ENCODE measurements at places on chromosomes 12 and 14.

GRCh38 chr12:13436696-13437391, 240.3 kb downstream of the EMP1 start:
- DNase-seq, result peak; percentile 17

DNA sequence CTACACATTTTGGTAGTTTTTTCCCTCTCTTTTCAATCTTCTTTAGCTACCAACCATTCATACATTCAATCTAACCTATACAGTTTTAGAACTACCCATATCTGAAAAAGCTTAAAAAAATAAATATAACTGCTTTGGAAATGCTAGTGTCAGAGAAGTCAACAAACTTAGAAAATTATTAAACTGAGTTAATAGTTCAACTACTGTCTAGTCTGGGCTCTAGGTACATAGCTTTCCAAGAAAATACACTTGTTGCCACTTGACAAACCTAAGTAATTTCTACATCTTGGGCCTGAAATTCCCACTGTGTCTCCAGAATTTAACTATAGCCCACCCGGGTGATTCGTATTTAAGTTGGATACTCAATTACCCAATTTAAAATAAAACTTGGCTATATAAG, 22.1 kb downstream of the GTF2A1 start:
- DNase-seq, result no peak

GRCh38 chr12:12582193-12582881, 19.7 kb upstream of the DUSP16 start:
- no peak for DNase-seq

DNA sequence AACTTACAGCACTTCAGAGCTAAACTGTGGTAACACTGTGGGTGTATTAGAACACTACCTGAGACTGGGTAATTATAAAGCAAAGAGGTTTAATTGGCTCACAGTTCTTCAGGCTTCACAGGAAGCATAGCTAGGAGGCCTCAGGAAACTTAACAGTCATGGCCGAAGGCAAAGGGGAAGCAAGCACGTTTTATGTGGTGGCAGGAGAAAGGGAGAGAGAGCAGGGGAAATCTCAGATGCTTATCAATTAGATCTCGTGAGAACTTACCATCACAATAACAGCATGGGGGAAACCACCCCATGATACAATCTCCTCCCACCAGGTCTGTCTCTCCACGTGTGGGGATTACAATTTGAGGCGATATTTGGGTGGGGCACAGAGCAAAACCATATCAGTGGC, 512.6 kb downstream of the RERGL start:
- no peak for DNase-seq

DNA sequence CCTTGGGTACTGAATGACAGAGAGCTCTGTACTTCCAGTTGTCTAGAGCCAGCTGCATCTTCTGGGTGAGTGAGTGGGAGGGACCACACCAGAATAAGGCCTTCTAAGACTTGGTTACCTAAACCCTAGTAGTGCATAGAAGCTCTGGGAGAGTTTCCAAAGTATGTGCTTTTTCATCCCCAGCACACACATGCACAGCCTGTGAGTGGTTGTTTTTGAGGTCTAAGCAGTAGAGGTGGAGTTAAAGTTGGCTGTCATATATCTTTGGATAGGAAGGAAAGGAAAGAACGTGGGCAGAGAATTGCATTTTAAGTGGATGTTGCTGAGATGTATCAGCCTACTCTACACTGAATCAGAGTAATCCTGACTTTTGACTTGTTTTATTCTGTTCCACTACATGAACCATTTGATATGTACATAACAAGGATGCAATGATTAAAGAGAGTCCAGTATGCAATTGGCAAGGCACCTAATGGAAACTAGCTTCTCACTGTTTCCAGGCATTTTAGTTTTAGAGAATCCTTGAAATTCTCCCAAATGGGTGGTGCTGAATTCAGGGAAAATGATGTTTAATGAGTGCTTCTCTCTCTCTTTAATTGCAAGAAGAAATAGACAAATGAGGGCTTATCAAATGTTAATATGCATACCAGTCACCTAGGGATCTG, 51.8 kb upstream of the PRICKLE1 start:
- DNase-seq, result no peak

DNA sequence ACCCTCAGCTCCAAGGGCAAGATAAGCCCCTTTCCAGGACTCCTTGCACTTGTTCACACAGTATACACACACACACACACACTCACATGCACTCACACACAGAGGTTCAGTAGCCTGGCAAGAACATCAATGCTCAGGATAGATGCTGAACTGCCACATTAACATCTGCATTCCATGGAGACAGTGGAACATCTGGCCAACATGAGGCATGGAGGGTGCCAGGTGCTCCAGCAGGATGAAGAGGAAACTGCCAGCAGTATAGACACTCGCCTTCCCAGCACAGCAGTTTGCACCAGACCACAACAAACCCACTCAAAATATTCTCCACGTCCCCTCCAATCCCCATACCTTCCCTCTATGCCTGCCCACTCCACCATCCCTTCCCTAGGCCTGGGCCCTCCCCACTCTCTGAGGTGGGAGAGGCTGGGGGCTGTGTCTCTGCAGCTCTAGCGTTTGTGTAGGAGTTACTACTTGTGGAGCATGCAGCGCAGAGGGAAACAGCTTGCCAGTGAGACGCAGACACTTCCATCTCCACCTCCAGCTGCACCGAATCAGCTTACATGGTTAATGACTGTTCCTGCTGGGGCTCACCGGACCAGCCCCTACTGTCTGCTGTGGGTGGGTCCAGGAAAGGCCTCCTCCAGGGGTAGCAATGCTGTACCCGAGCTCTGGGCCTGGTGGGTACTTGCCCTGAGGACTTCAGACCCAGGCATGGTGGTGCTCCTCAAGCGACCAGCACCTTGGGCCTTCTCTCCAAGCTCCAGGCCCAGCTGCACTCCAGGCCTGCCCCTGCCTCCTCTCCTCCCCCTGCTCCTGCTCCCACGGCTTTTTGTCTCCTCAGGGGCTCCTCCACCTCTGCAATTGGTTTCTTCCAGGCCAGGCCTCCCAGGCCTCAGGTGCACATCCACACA, 18.6 kb upstream of the PLEKHG3 start:
- DNase-seq, result no peak

DNA sequence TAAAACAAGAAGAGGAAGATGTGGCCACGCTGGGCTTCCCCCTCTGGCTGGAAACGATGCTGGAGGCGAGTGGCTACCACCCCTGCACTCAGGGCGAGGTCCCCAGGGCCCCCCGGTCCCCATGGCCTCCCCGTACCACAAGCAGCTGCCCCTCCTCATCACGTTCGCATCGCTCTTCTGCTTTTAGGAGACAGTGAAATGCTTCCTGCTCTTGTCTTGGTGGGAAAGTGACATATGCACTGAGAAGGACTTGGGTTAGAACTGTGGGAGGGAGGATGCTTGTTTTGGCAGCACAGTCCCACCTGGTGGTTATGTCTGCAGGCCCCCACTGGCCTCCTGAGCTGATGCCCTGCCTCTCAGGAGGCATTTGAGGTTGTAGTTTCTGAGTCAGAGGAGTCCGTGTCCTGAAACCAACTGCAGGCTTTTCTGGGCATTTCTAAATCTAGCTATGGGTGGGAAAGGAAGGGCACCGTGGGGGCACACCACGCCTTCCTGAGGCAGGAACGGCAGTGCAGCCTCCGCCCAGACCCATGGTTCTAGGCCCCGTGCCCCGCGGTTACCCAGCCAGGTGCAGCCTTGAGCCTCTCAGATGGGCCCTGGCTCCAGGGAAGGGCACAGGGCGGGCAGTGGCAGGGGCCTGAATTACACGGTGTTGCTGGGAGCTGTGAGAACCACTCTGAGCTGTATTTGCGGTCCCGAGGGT, 139.3 kb downstream of the ADGRD1 start:
- no peak for DNase-seq

DNA sequence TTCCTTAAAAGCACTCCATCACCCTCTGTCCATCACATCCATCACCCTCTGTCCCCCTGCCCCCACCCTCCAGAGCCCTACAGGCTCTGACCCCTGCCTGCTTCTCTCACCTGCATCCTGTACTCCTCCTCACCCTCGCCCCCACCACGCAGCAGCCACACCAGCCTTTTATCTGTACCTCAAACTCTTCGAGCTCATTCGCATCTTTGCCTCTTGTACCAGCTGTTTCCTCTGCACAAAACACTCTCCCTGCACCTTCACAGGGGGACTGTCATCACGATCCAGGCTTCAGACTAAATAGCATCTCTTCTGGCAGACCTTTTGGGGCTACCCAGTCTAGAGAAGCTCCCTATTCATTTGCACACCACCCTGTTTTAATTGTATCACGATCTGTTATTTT, 24.1 kb downstream of the TMEM229B start:
- DNase-seq, result no peak

DNA sequence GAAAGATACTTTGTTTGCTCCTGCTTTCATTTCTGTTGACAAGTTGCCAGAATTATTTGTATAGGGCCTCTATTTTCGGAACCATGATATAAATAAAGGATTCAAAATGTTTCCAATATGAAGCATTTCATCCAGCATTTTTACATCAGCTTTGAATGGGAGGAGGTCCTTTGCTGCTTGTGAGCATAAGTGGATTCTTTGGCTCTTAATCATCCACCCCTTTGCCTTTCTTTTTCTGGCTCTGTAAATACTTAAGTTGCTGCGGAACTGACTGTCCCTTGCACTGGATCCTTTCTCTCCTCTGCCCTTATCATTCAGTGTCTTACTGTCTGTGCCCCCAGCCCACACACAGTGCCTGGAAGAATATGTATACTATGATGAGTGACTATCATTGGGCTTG, 357.3 kb upstream of the RGS6 start:
- no peak for DNase-seq

GRCh38 chr14:55206175-55206693, 14.8 kb upstream of the DLGAP5 start:
- DNase-seq, result no peak

- no peak for DNase-seq
Observed at GRCh38 chr12:69278814-69279782, 39.7 kb downstream of the CPSF6 start.

DNA sequence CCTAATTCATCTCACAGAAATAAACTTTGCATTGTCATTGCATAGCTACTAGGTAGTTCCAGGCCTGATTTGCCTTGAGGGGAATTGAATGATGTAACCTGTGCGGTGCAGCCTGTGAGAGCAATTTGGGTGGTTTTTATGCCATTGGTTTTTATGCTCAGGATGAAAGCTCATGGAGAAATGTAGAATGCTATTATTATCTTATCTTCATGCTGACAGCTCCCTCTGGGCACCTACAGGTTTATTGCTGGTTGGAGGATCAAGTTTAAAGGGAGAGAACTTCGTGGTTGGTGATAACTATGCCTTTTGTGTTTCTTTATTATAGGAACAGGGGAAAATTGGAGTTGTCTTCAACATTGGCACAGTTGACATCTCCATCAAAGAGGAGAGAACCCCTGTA, 547.9 kb downstream of the DIO2 start:
- DNase-seq, result no peak

- DNase-seq, result no peak
Observed at GRCh38 chr12:15899282-15899870, 11.8 kb upstream of the DERA start.

GRCh38 chr12:49624921-49625577, 1.7 kb downstream of the PRPF40B start:
- peak; percentile 45 for DNase-seq

DNA sequence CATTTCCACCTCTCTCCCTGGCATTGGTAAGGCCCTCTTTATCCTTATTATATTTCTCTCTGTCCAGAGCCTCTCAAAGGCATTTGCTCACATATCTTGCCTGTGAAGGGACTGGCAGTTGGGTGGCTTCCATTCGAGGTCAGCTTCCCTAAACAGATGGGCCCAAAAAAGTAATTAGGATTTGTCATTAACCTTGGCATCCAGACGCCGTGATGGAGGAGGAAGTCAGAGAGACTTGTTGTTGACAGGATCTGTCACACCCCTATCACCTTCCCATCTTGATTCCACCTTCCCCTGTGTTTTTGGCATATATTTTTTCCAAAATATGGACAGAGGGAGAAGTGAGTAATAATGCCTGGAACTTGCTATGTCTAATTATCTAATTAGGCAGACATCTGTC, 54.0 kb upstream of the OAS1 start:
- DNase-seq, result no peak

DNA sequence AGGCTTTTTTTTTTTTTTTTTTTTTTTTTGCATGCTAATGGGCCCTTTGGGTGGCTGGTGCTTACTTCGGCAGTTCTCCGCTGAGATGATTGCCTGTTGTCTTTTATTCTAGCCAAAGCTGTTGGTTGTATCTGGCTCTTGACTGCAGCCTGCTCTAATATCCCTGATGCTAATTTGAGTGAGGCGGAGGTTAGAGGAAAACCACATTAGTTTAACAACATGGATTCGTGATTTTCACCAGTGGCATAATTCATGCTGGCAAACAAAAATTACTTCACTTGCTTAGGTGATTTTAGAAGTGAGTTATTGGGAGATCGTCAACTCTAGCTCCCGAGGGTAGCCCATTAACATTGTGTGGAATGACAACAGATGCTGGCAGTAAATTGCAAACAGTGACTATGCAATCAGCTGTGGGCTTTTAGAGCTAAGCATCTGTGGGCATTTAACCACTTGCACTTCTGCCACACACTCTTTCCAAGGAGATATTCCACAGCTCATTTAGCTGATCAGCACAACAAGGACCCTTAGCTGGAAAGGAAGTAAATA, 97.6 kb upstream of the ZDHHC17 start:
- no peak for DNase-seq

GRCh38 chr12:30797689-30798088, 42.9 kb upstream of the CAPRIN2 start:
- DNase-seq, result no peak

- DNase-seq, result no peak
Observed at GRCh38 chr14:106087837-106088236, 561.5 kb downstream of the TMEM121 start.

- DNase-seq, result no peak
Observed at GRCh38 chr14:53412819-53413675, 259.9 kb upstream of the DDHD1 start.

DNA sequence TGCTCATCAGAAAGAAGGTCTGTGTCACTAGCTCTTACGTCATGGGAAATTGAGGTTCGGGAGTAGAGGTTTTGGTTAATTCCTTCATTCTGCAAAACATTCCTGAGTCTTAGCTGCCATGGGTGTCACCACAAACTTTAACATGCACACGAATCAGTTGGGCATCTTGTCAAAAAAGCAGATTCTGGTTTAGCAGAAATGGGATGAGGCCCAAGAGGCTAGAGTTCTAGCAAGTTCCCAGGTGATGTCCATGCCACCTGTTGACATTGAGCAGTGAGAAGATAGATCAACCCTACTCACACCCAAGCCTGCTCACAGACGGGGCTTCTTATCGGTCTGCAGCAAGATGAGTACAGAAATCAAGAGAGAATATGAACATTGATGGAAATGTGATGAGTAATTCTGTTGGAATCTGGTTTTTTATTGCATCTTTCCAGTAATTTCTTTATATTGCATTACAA, 11.7 kb upstream of the RIN3 start:
- DNase-seq, result peak; percentile 8

DNA sequence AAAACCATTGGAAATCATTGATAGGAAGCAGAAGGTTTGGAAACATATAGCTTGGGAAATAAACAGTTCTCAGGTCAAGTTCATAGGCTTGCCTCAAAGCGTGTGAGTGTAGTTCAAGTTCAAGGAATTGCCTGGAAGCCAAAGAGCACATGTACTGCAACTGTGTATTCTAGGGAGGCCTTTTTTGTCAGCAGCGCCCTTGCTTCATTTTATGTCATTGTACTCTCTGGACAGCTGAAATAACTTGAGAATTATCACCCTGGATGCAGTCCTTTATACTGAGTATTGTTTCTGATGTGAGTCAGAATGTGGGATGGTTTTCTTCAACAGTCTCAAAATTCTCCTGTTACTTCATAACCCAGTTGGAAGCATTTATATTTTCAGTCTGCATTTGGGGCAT, 16.0 kb upstream of the EVL start:
- DNase-seq, result no peak

GRCh38 chr12:51788876-51789275, 59.6 kb downstream of the FIGNL2 start:
- no peak for DNase-seq
